ENCODE measurements at places on chromosomes 11 and 22.
A peak's percentile ranks its signal among the peaks of the same experiment; 100 is the strongest.

GRCh38 chr11:111796696-111797095, 30.5 kb upstream of the PPP2R1B start:
- DNase-seq: peak; percentile 38

DNA sequence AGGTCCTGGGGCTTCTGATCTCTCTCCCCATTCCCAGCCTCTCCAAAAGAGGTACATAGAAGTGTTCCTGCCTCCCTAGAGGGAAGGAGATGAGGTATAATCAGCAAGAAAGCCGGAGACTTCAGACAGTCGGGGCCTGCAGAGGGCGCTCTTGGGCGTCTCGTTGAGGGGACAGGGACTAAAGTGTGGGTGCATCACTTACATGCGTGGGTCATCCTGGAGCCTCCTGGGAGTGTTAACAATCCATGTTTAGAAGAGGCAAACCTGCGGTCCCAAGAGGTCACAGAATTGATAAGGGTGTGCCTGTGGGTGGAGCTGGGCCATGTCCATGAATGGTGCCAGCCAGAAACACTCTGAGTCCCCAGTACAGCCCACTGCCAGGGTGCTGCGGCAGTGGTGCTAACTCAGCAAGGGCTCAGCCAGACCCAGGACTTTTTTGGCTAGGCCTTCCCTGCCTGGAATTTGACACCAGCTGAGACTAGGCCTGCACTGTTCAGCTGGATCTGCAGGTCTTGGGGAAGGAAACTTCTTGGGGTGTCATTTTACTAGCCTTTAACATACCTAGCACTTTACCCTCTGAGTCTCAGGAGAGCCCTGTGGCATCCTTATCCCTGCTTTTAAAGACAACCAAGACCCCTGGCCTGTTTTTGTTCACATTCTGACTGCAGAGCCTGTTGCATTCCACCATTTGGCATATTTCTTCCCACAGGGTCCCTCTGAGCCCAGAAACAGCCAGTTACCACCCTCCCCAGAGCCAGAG, 5.5 kb downstream of the YDJC start:
- no peak for DNase-seq

DNA sequence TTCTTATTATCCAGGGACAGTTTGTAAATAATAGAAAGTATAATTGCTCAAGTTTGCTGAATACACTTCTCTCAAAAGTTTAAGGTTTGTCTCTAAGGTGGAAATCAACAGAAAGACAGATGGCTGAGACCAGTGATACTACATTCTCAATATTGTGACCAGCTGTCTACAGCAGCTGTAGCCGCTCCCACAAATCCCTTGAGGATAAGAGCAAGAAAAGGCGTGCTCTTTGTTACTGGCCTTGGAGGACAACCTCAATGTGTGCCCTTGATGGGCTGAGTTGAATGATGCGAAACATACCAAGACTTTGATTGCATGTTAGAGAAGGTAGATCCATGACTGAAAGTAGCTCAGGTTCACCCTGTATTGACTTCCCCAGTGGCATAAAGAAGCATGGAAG, 6.1 kb downstream of the OR6M1 start:
- DNase-seq: no peak

DNA sequence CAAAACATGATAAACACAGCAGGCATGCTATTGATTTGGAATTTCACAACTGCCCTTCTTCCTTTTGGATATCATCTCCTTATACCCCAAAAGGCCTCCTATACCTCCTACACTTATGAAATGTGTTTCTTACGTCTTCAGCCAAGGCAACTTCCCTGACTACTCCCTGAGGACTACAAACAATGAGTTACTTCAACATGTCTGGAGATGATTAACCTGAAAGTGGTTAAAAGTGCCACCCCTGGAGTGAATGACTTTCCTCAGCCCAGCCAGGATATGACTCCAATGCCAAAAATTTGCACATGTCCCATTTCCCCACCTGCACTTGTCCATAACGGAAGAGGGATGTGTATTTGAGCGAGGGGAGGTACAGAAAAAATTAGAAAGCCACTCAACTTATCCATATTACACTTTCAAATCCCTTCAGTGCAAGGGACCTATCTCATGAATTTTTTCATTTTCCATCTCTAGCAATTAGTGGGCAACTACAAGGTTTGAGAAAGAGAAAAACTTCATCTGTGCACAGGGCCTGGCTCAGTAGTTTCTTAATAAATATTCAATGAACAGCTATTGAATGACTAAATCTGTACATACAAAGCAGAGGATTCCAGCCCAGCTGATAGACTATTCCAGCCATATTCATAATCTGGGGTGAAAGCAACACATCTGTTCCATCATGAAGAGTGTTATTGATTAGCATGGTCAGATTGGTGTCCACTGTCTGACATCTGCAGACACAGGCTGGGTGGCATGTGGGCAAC, 36.8 kb downstream of the KIRREL3 start:
- DNase-seq: no peak

DNA sequence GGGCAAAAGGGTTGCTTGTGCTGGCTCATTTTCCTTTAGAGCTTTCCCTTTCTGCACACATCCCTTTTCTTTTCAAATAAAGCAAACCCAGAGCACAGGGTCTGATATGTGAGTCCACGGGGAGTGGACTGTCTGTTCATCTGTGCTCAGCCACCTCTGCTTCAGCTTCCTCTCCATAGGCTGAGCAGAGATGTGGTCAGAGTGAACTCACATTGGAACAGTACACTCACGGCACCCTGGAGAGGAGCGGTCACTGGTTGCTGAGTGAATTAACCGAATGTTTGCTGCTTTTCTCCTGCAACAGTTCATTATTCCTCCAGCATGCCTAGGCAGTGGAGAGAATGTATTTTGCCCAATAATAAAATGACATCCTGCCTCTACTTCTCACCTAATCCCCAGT, 36.3 kb upstream of the CABP7 start:
- no peak for DNase-seq

- DNase-seq: no peak
Measured at GRCh38 chr22:27514601-27515523, 286.7 kb downstream of the MN1 start.

GRCh38 chr11:95228081-95228749, 2.8 kb downstream of the SESN3 start:
- DNase-seq: no peak

DNA sequence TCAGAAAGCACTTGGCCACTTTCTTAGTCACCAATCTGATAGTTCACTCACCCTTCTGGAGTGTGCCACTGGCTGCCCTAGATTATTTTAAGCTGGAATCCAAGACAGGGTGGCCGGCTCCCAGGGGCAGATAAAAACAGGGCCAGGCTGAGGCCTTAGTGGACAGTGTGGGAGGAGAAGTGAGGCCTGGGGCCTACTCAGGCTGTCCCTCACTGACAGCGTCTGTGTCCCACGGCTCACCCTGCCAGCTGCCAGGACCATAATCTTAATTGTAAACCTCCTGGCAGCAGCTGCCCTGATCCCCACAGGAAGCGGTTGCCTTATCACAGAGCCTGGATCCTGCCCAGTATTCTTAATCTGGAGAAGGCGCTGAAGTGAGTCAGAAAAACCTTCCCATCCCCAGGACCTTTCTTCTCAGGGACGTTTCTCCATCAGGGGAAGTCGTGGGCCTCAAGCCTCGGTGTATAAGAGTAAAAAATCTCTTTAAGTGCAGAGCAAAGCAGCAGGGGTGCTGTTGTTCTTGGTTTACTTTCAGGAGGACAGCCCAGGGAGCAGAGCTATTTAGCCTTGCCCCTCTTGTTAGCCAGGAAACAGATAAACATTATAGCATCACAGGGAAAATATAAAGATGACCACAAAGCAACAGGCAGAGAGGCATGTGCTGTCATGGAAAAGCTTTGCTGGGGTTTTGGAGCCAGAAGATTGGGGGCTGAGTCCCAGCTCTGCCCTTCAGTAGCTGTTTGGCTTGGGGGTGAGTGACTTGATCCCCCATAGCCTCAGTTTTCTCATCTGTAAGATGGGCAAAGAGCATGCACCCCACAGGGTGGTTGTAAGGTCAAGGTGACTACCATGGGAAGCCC, 39.6 kb downstream of the TSPAN18 start:
- DNase-seq: no peak

GRCh38 chr11:86800076-86800959, at the start of gene PRSS23:
Gene PRSS23, plus strand, starts transcription at chr11:86800542. Its CDS starts 7,102 bp downstream, at chr11:86807644.
- no peak for DNase-seq

GRCh38 chr11:47177846-47178245, 1.2 kb upstream of the ARFGAP2 start:
- DNase-seq: no peak

- DNase-seq: peak; percentile 69
Measured at GRCh38 chr22:22576244-22576988, 17.4 kb upstream of the PRAME start.

GRCh38 chr22:20386336-20386735, 7.6 kb upstream of the ZNF74 start:
- DNase-seq: peak; percentile 73

GRCh38 chr11:126197277-126197939, 14.0 kb downstream of the RPUSD4 start:
- DNase-seq: no peak

DNA sequence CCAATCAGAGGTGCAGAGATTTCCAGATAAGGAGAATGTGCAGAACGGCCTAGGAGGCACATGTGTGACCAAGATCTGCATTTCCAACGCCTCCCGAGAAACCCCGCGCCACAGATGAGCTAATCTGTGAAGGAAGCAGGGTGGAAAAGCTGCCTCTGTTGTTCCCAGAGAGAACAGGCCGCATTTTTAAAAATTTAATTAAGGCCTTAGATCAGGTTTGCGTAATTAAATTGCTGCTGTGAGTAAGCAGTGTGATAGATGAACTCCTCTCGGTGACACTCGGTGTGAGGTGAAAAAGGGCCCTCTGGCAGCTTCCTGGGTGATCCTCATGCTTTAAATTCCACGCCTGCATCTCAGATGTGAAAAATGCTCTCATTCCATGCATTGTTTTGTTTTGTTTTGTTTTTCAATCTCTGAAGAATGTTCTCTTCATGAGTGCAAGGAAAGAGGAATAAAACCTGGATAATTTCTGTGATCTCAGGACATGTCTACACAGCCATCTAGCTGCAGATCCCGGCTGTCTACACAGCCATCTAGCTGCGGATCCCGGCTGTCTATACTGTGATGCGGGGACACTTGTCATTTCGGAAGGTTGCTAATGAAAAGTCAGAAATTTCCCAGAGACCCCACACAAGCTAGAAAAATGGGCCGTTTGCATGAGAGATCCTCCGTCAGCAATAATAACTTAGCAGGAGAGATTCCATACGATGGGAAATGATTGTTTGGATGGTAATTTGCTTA, 1398.9 kb downstream of the BRD1 start:
- DNase-seq: no peak

GRCh38 chr22:48152916-48153315, 1390.5 kb downstream of the TBC1D22A start:
- DNase-seq: no peak

DNA sequence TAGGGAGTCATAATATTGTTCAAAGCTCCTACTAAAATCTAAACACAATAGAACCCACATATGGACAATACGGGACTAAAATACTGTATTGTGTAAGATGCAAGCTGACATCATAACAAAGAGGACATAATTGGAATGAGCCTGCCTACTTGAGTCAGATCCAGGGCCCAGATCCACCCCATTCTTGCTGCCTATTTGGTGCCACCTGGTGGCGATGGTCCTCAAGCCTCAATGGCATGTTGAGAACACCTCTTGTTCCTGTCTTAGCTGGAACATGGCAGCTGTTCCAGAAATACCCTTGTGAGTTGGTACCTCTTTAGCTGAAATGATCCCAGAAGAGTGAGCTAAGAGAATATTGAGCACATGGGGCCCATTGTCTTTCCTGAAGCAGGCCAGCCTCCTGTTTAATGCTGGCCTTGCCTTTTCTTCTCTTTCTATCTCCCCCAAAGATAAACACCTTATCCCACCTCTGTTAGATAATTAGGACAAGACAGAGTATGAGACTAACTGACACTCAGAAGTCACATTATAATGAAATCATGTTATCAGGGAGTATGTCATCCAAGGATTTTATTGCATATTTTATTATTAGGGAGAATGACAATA, 680.9 kb upstream of the ANO5 start:
- DNase-seq: peak; percentile 92

DNA sequence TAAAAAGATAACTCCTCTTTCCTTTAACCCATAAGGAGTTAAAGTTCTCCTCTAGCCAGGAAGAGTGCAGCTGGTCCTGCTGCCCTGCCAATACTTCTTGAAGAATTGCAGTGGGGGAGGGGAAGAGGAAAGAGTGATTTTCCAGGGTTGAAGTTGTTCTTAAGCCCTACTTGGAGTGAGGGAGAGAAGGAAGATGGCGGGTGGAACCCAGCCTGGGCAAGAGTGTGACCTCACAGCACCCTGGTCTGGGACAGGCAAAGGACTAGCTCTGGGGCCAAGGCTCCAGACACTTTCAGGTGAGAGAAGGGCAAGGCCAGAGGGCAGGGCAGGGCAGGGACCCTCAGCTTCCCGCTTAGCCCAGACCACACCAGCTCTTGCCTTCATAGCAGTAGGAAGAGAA, 6.6 kb downstream of the TNKS1BP1 start:
- DNase-seq: no peak

- peak; percentile 77 for DNase-seq
Measured at GRCh38 chr11:102109896-102110760, at the start of gene YAP1. Gene YAP1, plus strand, starts transcription at chr11:102110447. Its CDS starts 402 bp downstream, at chr11:102110849.

DNA sequence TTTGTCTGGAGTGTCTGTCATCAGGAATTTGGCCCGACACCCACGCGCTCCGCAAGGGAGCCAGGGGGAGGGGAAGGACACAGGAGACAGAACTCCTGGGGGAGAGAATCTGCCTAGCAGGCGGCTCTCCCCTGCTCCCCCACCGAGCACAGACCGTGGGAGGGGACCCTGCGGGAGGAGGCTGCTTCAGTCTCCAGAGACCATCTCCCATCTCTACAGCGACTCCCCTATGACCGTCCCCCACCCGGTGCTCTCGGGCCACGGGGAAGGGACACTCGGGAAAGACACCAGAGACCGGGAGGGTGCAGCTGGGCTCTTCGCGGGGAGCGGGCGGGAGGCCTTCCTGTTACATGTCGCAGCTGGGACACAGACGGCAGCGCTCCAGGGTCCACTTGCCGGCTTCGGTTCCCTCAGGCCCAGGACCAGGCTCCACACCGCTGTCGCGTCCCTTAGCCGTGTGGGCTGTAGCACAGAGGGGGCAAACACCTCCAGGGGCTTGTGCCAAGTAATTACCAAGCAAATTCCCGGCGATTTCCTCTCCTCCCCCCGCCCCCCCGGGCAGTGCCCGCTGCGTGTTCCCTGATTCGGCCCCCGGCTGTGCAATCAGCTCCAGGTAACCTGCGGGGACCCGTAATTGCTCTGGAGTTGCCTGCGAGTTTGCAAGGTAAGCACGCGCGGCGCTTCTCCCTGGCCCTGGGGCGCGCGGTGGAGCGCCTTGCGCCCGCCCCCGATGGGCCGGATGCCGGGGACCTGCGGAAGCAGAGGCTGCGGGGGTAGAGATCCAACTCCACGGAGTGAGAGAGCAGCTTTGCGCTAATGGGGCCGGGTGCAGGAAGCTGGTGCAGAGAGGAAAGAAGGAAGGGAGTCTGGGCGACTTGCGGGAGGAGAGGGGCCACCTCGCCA, 155.1 kb upstream of the CADM1 start:
- peak; percentile 18 for DNase-seq

GRCh38 chr22:47054231-47055072, 292.0 kb downstream of the TBC1D22A start:
- DNase-seq: no peak

GRCh38 chr11:119583585-119583984, 145.4 kb downstream of the NECTIN1 start:
- DNase-seq: no peak

GRCh38 chr11:102522312-102523188, 8.0 kb downstream of the MMP7 start:
- peak; percentile 42 for DNase-seq
